T-helper 2 cell (primary cell): ENCODE measurements at places on chromosomes 2 and 18.

- peak; percentile 32 for DNase-seq
Measured at GRCh38 chr18:32470714-32471633, at the start of gene GAREM1. GAREM1 (minus strand) TSS chr18:32470882; CDS start chr18:32470428, 454 bp downstream.

- no peak for DNase-seq
Measured at GRCh38 chr2:161662373-161662772, 38.2 kb downstream of the SLC4A10 start.

DNA sequence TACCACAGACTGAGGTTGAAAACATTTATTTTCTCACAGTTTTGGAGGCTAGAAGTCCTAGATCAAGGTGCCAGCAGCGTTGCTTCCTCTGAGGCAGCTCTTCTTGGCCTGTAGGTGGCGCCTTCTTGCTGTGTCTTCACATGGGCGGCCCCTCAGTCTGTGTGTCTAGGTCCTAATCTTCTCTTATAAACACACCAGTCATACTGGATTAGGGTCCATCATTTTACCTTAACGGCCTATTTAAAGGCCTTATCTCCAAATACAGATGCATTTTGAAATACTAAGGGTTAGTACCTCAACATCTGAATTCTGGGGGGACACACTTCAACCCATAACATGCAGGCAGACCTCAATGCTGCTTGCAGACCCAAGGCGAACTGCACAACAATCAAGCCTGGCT, 4.4 kb upstream of the RMC1 start:
- peak; percentile 49 for DNase-seq

GRCh38 chr2:215328066-215328465, 16.2 kb downstream of the ATIC start:
- no peak for DNase-seq

DNA sequence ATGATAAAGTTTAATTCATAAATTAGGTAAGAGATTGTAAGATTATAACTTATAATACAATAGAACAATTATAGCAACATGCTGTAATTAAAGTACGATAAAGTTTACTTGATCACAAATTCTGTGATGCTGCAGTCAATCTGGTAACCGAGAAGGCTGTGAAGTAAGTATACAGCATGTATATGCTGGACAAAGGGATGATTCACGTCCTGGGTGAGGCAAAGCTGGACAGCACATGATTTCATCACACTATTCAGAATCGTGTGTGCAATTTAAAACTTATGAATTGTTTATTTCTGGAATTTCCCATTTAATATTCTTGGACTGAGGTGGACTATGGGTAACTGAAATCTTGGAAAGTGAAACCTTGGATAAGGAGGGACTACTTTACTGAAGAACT, 522.2 kb upstream of the CNTNAP5 start:
- no peak for DNase-seq

GRCh38 chr2:150811259-150811855, 323.9 kb upstream of the RND3 start:
- no peak for DNase-seq

DNA sequence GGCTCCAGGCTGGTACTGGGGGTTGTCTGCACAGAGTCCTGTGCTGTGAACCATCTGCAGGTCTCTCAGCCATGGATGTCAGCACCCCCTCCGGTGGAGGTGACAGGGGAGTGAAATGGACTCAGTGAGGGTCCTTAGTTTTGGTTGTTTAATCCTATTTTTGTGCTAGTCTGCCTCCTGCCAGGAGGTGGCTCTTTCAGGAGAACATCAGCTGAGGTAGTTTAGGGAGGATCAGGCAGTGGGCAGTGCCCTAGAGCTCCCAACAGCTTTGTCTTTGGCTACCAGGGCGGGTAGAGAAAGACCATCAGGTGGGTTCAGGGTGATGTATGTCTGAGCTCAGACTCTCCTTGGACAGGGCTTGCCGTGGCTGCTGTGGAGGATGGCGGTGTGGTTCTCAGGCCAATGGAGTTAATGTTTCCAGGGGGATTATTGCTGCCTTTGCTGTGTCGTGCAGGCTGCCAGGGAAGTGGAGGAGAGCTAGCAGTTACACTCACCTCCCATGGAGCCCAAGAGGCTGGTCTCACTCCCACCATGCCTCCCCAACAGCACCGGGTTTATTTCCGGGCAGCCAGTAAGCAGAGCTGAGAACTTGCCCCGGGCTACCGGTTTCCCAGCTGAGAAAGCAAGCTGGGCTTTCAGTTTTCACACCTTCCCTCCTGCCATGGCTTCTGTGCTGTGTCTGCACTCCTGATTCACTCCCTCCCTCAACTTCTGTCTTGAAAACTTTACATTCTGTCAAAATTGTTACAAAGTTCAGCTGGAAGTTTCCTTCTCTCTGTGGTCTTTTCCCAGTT, 563.4 kb downstream of the XIRP2 start:
- DNase-seq, result no peak

GRCh38 chr18:48030616-48031480, 100.4 kb upstream of the SMAD2 start:
- no peak for DNase-seq

- no peak for DNase-seq
Measured at GRCh38 chr2:8080063-8080462, 601.8 kb upstream of the ID2 start.

DNA sequence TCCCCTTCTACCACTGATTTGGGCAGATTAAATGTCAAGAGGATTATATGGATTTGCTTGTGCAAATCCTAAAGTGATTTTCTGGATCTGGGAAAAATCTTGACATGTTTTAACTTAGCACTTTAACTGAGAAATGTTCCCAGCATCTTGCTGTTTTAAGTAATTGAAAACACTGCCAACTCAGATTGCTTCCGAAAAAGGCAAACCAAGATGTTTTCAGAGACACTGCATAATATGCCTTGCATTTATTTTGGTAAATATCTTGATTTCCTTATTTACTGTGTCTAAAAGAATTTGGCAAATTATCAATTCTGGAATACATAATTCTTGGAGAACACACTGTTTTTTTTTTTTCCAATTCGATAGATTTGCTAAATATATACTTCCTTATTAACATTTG, 385.0 kb upstream of the FAM98A start:
- DNase-seq, result no peak

- no peak for DNase-seq
Measured at GRCh38 chr18:41814651-41815050, 140.4 kb upstream of the PIK3C3 start.

DNA sequence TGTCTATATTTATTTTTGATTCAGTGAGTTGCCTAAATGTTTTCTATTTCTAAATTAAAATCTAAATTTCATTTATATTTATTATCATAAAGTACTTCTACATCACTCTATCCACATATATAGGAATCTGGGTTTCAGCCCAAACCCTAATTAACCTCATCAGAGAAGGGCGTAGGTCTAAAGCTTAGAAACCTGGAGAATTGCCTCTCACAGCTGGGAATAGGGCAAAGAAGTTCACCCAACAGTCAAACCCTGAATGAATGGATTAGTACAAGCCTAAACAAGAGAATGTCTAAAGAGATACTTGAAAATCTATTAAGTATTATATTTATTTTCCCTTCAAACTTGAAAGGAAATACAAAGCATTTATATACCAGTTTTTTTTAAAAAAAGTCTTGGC, 26.2 kb downstream of the TFPI start:
- no peak for DNase-seq

GRCh38 chr2:239772721-239773120, 252.4 kb downstream of the NDUFA10 start:
- DNase-seq, result no peak

- no peak for DNase-seq
Measured at GRCh38 chr2:20197192-20197591, 27.7 kb downstream of the SDC1 start.

- DNase-seq, result no peak
Measured at GRCh38 chr2:231293163-231293562, 94.7 kb downstream of the ARMC9 start.

DNA sequence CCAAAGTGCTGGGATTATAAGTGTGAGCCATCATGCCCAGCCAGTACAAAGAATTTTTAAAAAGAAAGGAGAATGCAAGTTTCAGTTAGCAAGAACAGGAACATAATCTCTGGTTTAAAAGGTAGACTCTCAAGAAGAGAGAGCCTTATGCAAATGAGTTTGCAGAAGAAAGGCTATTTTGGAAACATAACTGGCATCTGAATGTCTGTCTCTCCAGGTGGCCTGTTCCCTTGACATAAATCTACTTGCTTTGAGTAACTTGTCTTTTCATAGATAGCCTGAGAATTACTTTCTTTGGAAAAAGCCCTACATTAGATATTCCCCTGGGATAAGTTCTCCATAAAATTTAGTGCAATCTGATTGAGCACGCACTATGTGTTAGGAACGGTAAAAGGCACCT, 109.6 kb downstream of the ICOS start:
- DNase-seq, result no peak

DNA sequence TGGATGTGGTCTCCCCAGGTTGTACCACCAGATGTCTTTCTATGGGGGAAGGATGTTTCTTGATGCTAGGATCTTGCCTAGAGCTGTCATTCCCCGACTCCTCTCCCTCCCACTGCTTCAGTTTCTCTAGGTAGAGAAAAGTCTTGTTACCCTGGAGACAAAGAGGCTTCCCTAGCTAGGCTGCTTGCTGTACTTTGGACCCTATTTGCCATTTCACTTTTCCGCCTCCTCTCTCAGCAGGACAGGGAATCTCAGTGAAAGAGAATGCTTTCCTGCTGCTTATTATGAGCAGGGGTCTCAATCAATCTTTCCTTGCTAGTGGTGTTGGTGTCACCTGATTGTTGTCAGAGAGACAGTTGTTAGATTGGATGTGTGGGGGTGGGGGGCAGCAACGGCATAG, 818.8 kb upstream of the GYPC start:
- no peak for DNase-seq

GRCh38 chr2:229180658-229181057, 90.4 kb downstream of the PID1 start:
- DNase-seq, result no peak

DNA sequence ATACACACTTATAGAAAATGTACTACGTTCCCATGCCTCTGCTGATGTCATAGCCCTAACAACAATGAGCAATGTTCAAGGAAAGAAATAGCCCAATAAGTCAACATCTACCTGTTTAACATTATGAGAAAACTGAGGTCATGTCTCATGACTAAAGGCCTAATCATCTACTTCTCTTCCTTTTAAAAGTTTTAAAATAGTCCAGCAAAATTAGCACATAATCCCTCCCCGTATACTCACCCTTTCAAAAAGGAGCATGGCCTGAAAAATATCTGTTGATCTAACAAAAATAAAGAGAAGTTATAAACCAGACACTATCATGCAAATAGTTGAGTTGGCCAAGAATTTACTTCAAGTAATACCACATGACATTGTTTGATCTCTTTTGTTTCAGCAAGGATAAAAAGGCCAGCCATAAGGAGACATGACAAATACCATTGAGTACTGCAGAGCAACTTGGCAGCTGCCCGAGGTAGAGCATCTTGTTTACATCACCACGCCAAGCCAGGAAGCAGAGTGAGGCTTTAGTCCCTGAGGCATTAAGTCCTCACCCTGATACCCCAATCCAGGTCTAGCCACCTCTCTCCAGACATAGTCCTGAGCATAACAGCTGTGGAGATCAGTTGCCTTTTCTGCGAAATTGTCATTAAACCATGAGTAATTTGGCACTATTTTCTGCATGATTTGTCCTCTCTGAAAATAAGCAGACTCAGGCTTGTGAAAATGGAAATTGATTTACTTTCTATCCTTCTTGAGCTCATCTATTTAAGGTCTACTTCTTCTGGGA, 137.4 kb upstream of the ETAA1 start:
- no peak for DNase-seq

- DNase-seq, result no peak
Measured at GRCh38 chr2:106144621-106145331, 49.3 kb downstream of the UXS1 start.

GRCh38 chr2:14428056-14428455, 204.5 kb upstream of the LRATD1 start:
- no peak for DNase-seq

- no peak for DNase-seq
Measured at GRCh38 chr2:196480653-196481323, 158.7 kb upstream of the CCDC150 start.

GRCh38 chr18:6341709-6342108, 73.0 kb downstream of the L3MBTL4 start:
- DNase-seq, result no peak

GRCh38 chr18:11808001-11808855, 43.0 kb upstream of the CHMP1B start:
- no peak for DNase-seq

DNA sequence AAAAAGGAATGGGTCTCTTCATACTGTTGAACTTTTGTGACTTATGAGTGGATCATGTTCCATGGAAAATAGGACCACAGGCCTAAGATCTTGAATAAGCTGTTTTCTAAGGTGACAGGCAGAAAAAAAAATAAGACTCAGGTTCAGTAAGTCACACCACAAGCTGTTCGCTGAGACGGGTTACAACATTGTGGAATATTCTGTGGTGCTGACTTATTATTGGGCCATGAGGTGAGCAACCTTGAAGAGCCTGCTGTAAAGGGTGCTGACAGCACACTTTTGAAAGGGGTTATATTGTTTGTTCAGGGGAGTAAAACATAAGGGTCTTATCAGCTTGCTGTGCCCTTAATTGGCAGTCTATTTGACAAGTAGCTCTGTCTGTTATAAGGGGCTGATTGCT, 439.8 kb upstream of the SLC14A2 start:
- no peak for DNase-seq

DNA sequence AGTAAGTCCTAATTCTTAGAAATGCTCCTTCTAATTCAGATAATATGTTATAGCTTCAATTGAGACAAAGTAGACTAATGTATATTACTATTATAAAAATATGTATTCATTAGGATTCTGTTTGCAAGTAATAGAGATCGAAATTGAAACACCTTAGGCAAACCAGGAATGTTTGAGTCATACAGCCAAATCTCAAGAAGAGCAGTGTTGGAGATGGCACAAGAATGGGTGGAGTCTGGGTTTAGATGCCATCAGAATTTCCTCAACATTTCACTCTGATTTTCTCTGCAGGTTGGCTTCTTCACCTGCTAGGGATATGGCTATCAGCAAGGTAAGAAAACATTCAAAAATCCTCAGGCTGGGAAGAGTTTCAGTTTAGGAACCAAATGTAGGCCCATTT, 405.4 kb downstream of the CCDC85A start:
- no peak for DNase-seq

DNA sequence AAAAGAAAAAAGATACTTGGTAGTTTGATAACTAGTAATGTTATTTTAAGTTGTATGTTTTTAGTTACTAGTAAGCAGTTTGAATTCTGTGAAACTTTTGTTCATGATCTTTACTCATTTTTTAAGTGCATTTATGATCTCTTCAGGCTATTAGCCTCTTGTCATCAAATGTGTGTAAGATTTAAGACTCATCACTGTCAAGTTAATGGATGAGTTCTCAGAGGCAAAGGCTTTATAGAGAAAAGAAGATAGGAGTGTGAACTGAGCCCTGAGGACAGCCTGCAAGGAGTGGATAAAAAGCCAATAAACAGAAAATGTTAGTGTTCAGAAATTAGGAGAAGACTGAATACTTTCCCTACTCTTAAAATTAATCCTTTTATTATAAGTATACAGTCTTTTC, 13.5 kb downstream of the NDUFV2 start:
- DNase-seq, result no peak
